Sigmoid colon (tissue), 7 donors: ENCODE measurements at places on chromosomes 7 and 10. TPM values are rescaled to one million over a fixed set of nuclear protein-coding genes. Genes with fewer than 3 reads are reported as not detected.

DNA sequence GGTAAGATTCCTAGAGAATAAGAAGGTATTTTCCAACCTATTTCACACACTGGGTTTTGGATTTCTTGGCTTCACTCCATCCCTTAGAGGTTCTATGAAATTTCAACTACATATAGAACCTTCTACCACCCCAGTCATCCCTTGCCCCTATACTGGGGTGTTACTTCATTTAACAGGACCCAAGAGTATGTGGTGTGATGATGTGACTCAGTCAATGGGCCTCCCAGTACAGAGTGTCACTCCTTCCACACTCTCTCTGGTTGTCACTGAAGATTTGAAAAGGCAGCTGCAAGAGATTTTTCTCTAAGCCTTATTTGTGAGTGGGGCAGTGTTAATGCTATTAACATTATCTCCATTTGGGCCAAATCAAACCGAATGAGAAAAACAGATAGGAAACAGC, 33.5 kb downstream of the FGFBP3 start:
- no peak for DNase-seq
- no peaks in the 10 kb centered on the region for H3K4me1 ChIP-seq
- H3K4me3 ChIP-seq, result no peak overlapping the region
- H3K27me3 ChIP-seq, result no peaks in the 10 kb centered on the region
- H3K27ac ChIP-seq, result no peak overlapping the region
- no peaks in the 10 kb centered on the region for H3K36me3 ChIP-seq

DNA sequence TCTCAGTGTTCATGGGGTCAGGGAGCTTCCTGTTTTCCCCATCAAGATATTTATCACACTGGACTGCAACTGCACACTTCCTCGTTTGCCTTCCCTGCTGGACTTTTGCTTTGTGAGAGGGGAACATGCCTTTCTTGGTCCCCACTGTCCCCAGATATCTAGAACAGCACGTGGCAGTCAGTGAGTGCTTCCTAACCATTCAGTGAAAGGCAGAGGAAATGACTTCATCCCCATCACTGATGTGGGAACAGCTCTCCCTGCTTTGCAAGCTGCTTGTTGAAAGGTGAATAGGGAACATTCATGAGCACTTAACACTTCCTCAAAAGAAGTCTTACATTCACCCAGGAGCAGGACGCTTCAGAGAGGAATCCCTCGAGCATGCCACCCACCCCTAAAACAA, 135.4 kb downstream of the MYOF start:
- H3K27me3 ChIP-seq, result no peaks in the 10 kb centered on the region
- no peak overlapping the region for H3K27ac ChIP-seq
- no peaks in the 10 kb centered on the region for H3K4me1 ChIP-seq
- DNase-seq, result no peak
- no peak overlapping the region for H3K4me3 ChIP-seq
- peaks cover 67% of the 10 kb centered on the region for H3K36me3 ChIP-seq

DNA sequence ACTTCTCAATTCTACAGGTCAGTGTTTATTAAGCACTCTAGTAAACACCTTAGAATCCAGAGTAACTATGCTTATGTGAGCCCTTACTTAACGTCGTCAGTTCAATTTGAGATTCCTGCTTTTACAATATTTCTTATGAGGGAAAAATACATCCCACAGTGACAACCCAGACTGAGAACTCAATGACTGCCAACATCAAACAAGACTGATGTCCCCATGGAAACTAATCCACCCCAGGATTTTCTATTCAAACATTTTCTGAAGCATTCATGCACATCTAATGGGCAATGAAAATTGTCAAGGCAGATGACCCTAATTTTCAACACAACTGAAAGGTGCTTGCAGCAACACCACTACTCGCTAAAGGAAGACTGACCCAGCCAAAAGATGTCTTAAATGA, 67.0 kb downstream of the ATE1 start:
- H3K4me1 ChIP-seq, result no peaks in the 10 kb centered on the region
- H3K36me3 ChIP-seq, result peaks cover 6% of the 10 kb centered on the region
- no peak overlapping the region for H3K27ac ChIP-seq
- H3K27me3 ChIP-seq, result no peaks in the 10 kb centered on the region
- DNase-seq, result no peak

DNA sequence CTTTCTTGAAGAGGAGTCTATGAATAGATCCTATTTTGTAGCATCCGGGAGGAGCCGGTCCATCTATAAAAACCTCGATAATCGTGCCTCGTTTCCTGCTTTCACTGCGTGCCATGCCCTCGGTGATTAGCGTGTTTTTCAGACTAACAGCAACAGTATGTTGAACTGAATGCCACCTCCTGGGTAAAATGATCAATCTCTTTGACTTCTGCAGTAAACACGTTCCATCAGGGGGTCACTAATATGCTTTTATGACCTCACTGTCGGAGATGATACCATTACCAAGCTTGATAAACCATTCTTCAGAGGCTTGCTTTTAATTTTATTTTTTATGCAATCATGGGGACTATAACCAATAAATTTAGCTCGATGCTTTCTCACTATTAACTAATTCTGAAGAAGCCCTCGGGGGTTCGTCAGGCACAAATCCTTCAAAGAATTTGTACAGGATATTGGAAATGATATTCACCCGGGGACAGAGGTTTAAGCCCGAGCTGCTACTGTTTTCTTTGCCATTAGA, 228.3 kb downstream of the ADARB2 start:
- no peak for DNase-seq
- H3K27me3 ChIP-seq, result peaks cover 6% of the 10 kb centered on the region
- no peaks in the 10 kb centered on the region for H3K4me1 ChIP-seq
- H3K36me3 ChIP-seq, result no peaks in the 10 kb centered on the region

DNA sequence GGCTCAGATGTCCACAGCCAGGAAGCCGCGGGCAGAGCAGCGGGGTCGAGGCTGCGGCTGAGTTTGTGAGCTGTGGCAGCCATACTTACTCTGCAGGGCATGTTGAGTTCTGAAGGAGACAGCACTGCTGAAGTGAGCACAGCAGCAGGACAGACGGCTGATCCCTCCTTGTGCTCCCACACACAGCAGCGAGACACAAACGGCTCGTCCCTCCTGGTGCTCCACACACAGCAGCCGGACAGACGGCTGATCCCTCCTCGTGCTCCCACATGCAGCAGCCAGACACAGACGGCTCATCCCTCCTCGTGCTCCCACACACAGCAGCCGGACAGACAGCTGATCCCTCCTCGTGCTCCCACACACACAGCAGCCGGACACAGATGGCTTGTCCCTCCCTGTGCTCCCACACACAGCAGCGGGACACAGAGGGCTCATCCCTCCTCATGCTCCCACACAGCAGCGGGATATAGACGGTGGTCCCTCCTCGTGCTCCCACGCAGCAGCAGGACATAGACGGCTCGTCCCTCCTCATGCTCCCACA, 305.1 kb downstream of the PTPRN2 start:
- peak; percentile 48 for DNase-seq
- no peak overlapping the region for H3K4me3 ChIP-seq
- H3K36me3 ChIP-seq, result no peaks in the 10 kb centered on the region
- H3K27me3 ChIP-seq, result no peaks in the 10 kb centered on the region

Gene SPAM1
- total RNA-seq, result not detected
